ENCODE measurements at places on chromosomes 7 and 10. TPM values are rescaled to one million over a fixed set of nuclear protein-coding genes. Genes with fewer than 3 reads are reported as not detected.

Gene FGFBP3
- 2.3 TPM for total RNA-seq

Gene GPER1
- total RNA-seq: 0.69 TPM

Gene TMEM213
- total RNA-seq: not detected

Gene ELN
- 0.13 TPM for total RNA-seq

Gene JAKMIP3
- 1.9 TPM for total RNA-seq

Gene DDX50
- 35.3 TPM for total RNA-seq

Gene EGFR
- 139 TPM for total RNA-seq

Gene VSTM4
- 0.50 TPM for total RNA-seq

Gene ANK3
- total RNA-seq: 0.47 TPM

Gene SUMF2
- 114 TPM for total RNA-seq

Gene STEAP1
- total RNA-seq: 13.4 TPM

Gene TAC1
- not detected for total RNA-seq

Gene DNAJC30
- total RNA-seq: 10.7 TPM

Gene ACTL6B
- not detected for total RNA-seq

Gene UNCX
- not detected for total RNA-seq

Measured in A549 treated with CpdA at 1 μM for 4 hours (cell line).